ENCODE measurements at places on chromosomes 11 and 22.

DNA sequence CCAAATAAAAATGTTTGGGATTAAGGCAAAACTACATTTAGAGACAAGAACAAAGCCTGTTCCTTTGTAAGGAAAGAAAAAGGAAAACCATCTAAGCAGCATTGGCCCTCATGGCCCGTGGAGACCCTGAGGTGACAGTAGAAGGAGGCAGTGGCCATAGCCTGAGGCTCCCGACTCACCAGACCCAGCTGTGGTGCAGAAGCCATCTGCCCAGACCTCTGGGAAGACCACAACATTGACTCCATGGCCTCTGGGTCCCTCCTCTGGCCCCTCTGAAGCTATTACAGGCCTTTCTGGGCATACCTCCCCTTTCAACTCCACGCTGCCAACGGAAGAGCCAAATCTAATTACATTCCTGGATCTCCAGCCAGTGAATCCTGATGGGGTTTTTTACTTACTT lies 6.4 kb downstream of the PRAME start:
- DNase-seq, result no peak

GRCh38 chr22:17138513-17138912 lies 17.4 kb upstream of the TMEM121B start:
- no peak for DNase-seq

GRCh38 chr11:105164208-105164607 lies 24.6 kb upstream of the CARD18 start:
- DNase-seq, result no peak

GRCh38 chr11:23606191-23606590 lies 745.9 kb upstream of the CCDC179 start:
- DNase-seq, result no peak

DNA sequence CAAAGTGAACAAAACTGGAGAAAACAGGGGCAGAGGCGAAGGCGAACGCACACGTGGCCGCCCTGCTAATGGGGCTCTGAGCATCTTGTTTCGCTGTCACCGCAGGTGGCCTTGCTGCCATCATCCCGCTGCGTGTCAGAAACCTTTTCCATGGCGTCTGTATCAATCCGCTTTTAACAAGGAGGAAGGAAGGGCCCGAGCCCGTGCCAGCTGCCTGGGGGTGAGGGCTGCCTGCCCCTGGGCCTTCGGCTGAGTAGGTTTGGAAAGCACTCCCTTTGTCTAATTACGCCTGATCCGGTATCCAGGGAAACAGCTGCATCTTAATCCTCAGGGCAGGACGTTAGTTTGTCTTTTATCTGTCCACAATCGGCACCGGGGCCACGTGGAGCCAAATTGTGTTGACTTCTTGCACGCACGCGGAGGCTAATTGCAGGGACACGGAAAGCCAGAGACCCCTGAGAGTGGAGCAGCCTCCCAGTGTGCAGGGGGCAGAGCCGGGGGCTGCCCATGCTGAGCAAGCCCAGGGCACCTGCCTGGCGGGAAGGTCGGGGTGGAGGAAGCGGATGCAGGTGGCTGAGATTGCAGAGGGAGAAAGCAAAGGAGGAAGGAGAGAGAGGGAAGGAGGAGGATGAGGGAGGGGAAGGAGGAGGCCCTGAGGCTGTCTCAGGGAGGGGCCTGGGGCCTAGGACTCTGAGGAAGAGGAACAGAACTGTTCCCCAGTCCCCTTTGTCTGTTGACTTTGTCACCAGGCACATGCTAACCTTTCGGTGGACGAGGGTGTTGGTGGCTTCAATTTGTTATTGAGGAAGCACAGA lies 19.2 kb upstream of the TH start:
- no peak for DNase-seq

- DNase-seq, result no peak
These were observed 709 bp upstream of the ST3GAL4 start for GRCh38 chr11:126354631-126355323.

DNA sequence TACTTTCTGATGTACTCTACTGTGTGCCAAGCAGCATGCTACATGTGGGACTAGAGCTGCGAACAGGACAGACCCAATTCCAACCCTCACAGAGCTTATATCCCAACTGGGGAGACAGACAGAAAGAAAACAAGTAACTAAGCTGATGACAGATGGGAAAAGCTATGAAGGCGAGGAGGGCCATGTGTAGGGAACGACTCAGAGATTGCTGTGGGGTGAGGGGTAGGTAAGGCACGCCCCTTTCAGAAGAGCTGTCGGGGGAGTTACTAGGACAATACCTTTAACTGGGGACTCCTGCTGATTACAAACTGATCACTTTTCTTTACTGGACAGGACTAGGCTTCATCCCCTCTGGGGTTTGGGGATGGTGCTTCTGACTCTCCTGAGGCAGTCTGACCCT lies 48.9 kb downstream of the ST3GAL4 start:
- no peak for DNase-seq

GRCh38 chr11:127017482-127017881 lies 16.9 kb upstream of the KIRREL3 start:
- no peak for DNase-seq

- DNase-seq, result peak; percentile 86
These were observed 7.3 kb downstream of the KCNJ1 start for GRCh38 chr11:128859563-128860441.

GRCh38 chr11:27040302-27041115 lies at the start of gene BBOX1:
TSS of gene BBOX1 (plus strand) at chr11:27040815. CDS start at chr11:27055431, 14,616 bp downstream.
- no peak for DNase-seq

DNA sequence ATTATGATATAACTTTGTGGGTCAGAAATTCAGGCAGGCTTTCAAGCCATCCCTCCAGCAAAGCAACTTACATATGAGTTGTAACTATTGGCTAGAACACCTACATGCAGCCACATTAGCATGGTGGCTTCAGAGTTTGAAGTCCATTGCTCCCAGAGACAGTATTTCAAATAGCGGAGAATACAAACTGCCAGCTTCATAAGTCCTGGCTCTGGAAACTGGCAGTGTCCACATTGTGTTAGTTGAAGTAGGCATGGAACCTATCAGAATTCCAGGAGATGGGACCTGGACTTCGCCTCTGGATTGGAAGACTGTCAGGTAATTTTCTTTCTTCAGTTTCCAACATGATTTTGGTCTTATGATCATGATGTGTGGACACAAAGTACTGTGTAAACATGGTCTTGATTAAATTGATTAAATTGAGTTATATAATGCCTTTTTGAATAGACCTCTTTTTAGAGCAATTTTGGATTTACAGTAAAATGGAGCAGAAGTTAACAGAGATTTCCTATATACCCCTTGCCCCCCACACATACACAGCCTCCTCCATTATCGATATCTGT lies 209.9 kb upstream of the NAV2 start:
- no peak for DNase-seq
